ENCODE measurements at places on chromosomes 4 and X.
A peak's percentile ranks its signal among the peaks of the same experiment; 100 is the strongest.

DNA sequence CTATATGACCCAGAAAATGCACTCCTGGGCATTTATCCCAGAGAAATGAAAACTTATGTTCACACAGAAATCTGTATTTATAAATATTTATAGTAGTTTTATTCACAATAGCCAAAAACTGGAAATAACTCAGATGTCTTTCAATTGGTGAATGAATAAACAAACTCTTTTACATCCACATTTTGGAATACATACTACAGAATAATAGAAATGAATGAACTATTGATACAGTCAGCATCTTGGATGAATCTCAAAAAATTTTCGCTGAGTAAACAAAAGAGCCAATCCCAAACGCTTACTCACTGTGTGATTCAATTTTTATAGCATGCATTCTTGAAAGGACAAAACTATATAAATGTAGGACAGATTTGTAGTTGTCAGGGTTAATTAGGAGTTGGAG, 75.1 kb upstream of the HTR2C start:
- no peak for DNase-seq

GRCh38 chr4:53716471-53717063, 125.3 kb upstream of the LNX1 start:
- DNase-seq: no peak

GRCh38 chr4:145554691-145555090, 64.5 kb upstream of the MMAA start:
- DNase-seq: no peak

- no peak for DNase-seq
These were observed 158.0 kb downstream of the SH2D1A start for GRCh38 chrX:124504111-124504983.

- DNase-seq: no peak
These were observed 1.1 kb downstream of the SOWAHB start for GRCh38 chr4:76896614-76897535.

DNA sequence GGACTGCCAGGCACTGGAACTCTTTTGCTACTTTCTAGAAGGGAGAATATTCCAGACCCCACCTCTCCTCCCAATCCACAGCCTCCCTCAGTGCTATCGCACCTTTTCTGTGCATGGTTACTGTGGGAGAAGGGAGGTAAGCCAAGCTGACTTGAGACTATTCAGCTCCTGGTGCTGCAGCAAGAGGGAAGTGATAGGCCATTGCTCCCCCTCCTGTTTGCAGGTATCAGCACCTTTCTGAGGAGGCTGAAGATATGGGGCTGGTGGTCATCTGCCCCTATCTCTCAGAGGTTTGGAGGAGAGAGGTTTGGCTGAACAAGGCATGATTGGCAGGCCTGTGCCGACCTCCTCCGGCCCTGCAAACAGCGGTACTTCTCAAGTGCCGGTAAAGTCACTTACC, 103.3 kb upstream of the GATB start:
- DNase-seq: no peak

DNA sequence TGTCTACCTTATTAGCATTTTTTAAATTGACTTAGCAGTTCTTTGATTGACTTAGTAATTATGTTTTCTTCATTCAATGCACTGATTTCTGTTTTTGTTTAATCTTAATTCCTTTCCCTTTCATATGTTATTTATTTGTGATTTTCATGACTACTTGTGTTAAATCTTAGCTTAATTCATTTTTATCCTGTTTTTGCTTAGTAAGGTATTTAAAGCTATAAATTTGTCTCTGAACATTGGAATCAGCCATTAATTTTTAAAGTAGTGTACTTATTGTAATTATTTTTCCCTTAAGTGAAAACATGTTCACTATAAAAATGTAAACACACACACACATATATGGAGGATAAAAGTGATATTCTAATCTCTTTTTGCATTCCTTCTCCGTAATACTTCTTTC, 109.1 kb upstream of the DIPK2B start:
- no peak for DNase-seq

GRCh38 chrX:6307156-6307555, 78.5 kb upstream of the NLGN4X start:
- no peak for DNase-seq

DNA sequence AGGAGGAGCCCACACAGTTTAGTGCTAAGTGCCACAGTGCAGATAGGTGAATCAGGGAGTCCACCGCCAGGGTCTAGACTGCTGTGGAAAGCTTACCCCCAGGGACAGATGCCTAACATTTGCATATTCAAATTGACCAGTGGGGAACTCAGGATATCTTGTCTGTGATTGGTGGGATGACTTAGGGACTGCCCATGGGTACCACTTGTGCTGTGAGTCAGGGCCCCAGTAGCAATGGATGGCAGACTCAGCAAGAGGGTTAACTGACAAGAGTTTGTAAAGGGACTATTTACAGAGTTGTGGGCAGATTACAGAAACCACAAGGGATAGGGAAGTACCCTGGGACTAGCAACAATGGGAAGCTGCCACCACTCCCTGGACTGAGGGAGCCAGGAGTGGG, 282.1 kb downstream of the BCOR start:
- peak; percentile 70 for DNase-seq

DNA sequence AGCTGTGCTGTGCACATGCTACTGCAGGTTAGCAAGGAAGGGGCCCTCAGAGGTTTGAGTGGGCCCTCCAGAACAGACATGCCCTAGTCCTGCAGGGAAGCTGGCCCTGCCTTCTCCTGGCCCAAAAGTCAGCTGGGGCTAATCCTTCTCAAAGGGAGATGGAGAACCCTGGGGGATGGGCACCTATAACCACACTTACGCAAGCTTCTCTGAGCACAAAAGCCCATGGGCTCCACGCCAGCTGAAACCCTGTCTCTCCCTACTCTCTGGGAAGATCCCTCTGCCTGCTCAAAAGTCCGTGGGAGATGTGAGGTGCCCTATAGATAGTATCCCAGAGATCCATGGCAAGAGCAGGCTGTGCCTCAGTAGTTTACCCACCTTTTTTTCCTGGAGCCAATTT, 58.9 kb upstream of the DKK2 start:
- peak; percentile 12 for DNase-seq

All from myocyte (in vitro differentiated cells).